ENCODE measurements at places on chromosomes 7 and 10.

GRCh38 chr7:36562121-36562520, 162.2 kb downstream of the AOAH start:
- no peak for DNase-seq

GRCh38 chr7:87870471-87870870, 5.7 kb downstream of the SLC25A40 start:
- DNase-seq = no peak

GRCh38 chr7:156580036-156580435, 60.5 kb upstream of the RNF32 start:
- DNase-seq = no peak

DNA sequence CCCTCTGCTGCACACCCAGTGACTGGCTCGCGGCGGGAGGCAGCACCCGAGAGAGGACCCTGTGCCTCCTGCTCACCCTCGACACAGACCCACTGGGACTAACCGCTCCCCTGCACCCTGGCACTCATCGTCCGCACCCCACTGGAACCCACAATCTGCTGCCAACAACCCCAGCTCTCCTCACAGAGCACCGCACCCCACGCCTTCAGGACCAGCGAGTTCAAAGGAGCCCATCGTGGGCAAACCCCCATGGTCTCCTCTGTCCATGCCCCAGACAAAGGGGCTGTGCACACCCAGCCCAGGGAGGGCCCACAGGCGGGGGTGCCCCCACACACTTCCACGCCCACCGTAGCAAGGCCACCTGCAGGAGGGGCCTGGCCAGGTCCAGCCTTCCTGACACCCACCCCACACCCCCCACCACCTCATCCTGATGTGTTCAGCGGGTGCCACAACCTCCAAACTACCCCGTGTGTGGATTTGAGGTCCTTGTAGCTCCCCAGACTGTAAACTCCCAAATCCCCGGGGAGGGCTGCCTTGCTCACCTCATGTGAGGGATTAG, 14.0 kb downstream of the RASGEF1A start:
- DNase-seq = no peak

DNA sequence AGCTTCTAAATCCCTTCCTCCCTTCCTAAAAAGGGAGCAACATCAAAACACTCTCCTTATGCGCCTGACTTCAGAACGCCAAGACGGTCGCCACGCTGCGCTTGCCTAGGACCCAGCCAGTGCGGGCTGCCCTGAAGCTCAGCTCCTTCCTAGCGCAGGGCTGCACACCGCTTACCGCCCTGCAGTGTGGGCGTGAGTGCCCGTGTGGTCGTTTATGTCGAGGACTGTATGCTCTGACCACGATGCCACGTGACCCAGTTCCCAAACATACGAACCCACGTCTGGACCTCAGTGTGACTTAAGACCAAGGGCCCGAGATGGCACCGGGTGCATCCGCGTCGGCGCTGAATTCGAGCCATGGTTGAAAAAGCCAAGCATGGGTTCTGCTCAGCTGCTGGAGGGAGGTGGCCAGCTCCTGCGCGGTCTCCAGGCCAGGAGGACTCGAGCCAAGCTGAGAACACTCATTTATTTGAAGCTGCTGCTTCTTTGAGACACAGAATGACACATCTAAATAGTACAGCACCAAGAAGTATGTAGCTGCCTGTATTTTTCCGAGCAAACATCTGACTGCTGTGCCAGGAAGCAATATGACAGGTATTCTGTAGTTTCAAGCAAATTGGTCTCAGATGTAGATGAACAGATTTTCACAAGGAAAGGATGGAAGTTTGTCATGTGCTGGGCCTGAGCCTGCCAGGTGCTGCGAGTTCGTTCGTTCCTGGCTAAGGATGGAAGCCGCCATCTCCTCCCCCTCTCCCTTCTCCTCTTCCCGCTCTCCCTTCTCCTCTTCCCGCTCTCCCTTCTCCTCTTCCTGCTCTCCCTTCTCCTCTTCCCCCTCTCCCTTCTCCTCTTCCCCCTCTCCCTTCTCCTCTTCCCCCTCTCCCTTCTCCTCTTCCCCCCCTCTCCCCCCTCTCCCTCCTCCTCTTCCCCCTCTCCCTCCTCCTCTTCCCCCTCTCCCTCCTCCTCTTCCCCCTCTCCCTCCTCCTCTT, 184.7 kb downstream of the EBF3 start:
- DNase-seq = no peak

GRCh38 chr7:155490697-155491628, 33.0 kb downstream of the EN2 start:
- DNase-seq = no peak

DNA sequence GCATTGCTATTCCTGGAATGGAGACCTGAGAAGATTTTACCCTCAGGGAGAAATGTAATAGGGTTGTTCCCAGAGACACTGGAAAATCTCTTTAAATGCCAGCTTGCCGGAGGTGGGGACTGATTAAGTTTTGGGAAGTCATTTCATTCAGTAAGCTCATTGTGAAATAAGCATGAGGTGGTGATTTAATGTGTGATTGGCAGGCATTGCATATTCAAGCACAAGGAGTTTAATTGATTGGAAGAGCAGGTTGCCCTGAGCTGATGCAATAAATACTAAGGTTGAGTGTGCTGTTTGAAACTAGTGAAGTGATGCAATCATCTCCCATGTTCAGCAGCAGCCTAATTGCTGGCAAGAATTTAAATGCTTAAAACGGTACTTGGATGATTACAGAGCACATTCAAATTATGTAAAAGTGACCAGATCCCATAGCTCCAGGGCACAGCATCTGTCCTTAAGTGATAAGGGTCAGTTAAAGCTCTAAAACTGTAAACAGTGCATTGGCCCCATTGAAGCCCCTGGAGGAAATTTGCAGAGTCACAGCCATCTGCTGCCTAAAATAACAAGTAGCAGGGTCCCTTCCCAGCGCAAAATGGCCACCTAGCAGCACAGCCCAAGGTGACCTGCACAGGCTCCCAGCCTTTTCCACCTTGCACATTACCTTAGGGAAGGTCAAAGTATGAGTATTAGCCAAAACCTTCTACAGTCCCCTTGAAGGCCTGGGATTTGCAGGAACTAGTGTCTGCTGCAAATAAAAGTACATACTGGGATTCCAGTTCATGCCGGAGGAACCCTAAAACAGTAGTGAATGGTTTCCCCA, 92.1 kb downstream of the CCDC71L start:
- peak; percentile 41 for DNase-seq

- no peak for DNase-seq
Observed at GRCh38 chr7:146542101-146542500, 425.5 kb downstream of the CNTNAP2 start.

GRCh38 chr10:53690524-53691240, 918.1 kb upstream of the MBL2 start:
- DNase-seq = no peak

DNA sequence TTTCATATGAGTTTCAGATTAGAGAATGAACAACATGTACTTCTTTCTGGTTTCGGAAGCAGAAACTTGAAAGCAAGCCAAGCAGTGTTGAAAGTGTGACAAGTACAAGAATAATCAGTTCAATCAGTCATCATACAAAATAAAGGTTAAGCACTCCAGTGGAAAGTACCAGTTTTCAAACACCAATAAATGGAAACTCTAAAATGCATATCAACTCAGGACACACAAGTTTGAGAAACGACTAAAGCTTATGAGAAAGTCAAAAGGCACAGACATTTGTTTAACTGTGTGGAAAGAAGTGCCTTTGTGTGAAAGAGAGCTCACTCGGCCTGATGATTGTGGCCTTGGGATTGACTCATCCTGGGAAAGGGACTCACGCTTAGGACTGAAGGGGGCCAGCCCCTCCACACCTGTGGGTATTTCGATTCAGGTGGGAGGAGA, 60.6 kb upstream of the AKR1C1 start:
- no peak for DNase-seq

DNA sequence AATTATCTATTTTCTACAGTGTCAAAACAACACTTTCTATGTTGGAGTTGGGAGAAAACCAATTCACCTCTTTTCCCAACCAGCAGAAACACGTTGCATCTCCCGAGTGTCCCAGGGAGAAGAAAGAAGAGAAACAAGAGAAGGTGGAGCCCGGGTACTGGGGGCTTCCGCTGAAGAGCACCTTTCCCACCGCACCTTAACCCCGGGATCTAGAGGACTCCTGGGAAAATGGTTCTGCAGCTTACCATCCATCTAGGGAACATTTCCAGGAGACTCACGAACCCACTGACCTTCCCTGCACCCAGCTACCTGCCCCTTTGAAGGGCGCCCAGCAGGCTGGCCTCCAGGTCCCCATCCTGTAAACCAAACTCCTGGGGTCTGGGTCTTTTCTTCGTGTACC, 346.8 kb downstream of the TCERG1L start:
- no peak for DNase-seq

GRCh38 chr10:103885617-103886016, 30.2 kb upstream of the SH3PXD2A start:
- no peak for DNase-seq

DNA sequence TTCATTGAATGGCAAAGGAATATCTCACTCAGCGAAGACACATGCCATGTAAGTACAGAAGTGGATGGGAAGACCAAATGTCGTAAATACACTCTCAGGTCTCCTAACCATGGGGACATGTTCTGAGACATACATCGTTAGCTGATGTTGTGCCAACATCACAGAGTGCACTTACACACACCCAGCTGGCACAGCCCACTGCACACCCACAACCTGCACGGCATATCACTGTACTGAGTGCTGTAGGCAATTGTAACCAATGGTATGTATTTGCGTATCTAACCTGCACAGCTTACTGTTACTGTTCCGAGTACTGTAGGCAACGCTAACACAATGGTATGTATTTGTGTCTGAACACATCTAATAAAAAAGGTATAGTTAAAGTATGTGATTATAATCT, 550.4 kb downstream of the PTPRN2 start:
- no peak for DNase-seq
